Ovary (tissue), 10 donors: ENCODE measurements at places on chromosomes 7 and 10.

DNA sequence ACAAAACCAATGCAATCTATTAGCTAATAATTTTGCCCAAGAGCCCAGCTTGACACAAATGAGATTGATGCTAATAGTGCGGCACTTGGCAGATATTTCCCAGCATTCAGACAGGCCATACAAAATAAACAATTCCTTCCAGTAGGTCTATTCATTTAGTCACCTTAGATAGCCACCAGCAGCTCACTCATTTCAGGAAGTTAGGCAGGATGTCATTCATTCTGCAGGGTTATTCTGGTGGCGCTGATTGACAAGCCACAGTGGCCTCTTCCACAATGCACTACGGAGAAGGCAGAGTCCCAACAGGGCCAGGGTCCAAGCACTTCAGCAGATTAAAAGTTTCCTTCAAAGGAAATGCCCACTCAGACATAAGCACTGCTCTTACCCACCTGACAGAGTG, 55.8 kb downstream of the PIK3AP1 start:
- no peak for DNase-seq

- no peak for DNase-seq
These were observed 3.2 kb downstream of the PRAP1 start for GRCh38 chr10:133350283-133350949.

DNA sequence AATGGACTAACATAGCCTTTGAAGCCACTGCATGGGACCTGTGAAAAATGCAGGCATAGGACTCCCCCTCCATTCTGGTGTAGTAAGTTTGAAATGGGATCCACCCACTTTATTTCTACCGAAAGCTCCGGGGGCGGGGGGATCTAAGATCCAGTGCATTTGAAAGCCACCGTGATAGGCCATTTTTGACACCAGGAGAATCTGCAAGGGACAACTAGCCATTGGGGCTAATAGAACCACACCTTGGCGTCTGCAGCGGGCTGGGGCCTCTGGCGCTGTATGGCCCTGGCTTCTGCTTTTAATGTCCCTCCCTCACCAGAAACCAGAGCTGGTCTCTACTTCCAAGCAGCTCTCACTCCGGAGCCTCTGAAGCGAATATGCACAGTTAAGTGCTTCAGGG, 60.1 kb upstream of the GPR26 start:
- DNase-seq: no peak

- DNase-seq: no peak
These were observed 21.2 kb downstream of the ZNF680 start for GRCh38 chr7:64541438-64542359.

- peak; percentile 47 for DNase-seq
These were observed 28.3 kb downstream of the WDR86 start for GRCh38 chr7:151381348-151382078.

- no peak for DNase-seq
These were observed 255.4 kb downstream of the PRPF18 start for GRCh38 chr10:13842117-13842516.

DNA sequence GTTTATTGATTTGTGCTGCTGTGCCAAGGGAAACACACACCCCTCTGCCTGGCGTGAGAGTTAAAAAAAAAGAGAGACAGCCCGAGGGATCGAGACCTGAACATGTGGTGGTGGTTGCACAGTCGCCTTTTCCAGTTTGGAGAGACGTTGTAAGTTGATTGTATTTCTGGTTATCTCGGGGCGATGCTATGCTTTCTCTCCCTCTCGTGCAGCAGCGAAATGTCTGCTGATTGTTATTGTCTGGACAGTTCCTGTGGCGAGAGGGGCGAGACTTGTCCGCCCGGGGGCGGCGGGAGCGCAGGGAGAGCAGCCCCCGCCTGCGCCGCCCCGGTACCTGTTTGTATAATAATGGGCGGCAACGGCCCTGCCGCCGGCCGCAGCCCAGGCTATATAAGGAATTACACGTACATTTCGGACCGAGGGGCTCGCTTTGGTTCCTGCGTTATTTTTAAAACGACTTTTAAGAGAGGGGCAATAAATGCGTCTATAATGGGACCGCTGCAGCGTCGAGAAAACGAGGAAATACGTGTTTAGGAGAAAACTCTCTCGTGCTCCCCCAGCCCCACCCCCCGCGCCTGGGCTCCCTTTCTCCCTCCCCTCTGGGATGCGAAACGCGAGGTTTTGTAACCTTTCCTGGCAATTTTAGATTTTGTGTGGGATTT, 1.7 kb downstream of the ZEB1 start:
- peak; percentile 58 for DNase-seq

- no peak for DNase-seq
These were observed 83.1 kb downstream of the GRK5 start for GRCh38 chr10:119290301-119291048.

GRCh38 chr7:120941856-120942255, 8.7 kb upstream of the ING3 start:
- DNase-seq: no peak

GRCh38 chr7:26624839-26625238, 239.6 kb downstream of the SKAP2 start:
- DNase-seq: no peak

- no peak for DNase-seq
These were observed 379.1 kb downstream of the INHBA start for GRCh38 chr7:41323806-41324205.

DNA sequence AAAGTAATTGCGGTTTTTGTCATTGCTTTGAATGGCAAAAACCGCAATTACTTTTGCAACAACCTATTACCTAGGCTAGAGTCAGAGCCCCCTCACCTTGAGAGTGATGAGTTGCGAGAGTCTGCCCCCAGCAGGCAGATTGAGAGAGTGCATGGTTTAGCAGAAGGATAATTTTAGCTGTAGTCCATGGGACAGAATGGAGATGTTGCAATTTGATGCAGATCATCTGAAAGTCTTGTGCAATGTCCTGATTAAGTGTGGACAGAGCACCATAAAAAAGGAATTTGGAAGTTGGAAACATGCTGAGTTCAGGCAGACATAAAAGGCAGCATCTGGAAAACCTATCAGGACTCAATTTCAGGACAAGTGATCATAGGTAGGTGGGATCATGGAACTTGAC, 48.7 kb downstream of the GPR141 start:
- no peak for DNase-seq

GRCh38 chr7:77888998-77889397, 90.4 kb downstream of the PHTF2 start:
- no peak for DNase-seq

DNA sequence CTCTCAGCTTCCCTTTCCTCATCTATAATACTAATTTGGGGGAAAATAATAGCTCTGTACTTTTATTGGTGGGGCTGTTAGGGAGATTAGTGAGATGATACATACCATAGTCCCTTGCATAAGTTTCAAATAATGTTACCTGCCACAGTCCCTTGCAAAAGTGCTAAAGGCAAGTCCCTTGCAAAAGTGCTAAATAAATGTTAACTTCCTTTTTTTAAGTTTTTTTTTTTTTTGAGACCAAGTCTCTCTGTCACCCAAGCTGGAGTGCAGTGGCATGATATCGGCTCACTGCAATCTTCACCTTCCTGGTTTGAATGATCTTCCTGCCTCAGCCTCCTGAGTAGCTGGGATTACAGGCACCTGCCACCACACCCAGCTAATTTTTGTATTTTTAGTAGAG, 43.4 kb upstream of the SRGN start:
- DNase-seq: no peak

DNA sequence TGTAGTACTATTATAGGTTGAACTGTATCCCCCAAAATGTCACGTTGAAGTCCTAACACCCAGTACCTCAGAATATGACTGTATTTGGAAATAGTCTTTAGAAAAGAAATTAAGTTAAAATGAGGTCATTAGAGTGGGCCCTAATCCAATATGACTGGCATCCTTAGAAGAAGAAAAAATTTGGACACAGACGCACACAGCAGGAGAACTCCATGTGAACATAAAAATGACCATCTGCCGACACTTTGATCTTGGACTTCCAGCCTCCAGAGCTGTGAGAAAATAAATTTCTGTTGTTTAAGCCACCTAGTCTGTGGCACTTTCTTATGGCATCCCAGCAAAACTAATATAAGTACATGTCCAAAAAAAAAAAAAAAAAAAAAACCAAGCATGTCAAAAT, 225.8 kb downstream of the PARD3 start:
- no peak for DNase-seq

- no peak for DNase-seq
These were observed 45.8 kb downstream of the NRF1 start for GRCh38 chr7:129657363-129657762.

- peak; percentile 37 for DNase-seq
These were observed 41.8 kb upstream of the HYCC1 start for GRCh38 chr7:23055582-23056178.

DNA sequence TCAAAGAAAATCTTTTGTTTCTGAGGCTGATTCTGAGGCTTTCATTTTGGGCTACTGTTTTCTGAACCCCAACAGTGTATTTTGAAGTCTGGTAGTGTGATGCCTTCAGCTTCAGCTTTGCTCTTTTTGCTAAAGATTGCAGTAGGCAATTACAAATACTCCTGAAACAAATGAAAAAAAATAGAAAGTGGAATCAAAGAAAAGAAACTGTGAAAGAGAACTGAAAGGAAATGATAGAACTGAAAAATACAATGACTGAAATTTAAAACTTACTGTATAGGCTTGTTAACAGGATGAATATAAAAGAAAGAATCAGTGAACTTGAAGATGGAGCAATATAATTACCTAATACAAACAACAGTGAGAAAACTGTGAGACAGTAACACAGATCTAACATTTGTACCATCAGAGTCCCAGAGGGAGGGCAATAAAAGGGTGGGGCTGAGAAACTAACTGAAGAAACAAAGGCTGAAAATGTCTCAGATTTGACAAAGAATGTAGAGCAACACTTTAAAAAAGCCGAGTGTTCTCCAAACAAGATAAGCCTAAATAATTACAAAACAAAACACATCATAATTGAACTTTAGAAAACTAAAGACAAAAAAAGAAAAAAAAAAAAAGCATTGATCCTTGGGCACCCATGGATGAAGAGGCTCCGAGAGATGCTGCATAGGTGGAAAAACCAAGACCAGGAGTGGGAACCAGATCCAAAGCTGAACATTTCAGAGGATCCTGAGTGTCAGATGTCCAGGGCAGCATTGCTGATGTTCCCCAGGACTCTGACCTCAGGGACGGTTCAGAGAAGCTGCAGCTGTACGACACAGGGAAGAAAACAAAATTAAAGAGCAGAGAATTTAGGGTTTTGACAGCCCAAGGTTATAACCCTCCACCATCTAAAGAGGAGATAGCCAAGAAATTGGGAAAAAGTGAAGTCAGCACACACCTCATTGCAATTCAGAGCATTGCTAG, 223.2 kb upstream of the IGFBP3 start:
- no peak for DNase-seq

DNA sequence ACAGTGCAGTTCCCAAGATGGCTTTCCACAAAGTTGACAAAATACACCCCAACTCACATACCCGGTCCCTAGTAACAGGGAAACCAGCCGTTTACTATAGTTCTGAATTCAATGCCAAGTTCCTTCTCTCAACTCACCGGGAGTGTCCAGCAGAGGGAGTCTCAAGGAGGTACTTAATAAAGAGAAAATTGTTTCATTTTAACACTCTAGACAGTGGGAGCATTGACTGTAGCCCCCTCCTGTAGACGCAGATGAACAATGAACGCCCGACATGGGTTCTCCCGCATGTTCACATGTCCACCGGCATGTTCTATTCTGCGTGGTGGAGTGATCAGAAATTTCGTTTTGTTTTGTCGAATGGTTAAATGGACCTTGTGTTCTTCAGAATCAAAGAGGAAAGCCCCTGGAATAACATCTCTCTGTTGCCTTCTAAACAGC, 1.9 kb downstream of the HIPK2 start:
- peak; percentile 46 for DNase-seq

DNA sequence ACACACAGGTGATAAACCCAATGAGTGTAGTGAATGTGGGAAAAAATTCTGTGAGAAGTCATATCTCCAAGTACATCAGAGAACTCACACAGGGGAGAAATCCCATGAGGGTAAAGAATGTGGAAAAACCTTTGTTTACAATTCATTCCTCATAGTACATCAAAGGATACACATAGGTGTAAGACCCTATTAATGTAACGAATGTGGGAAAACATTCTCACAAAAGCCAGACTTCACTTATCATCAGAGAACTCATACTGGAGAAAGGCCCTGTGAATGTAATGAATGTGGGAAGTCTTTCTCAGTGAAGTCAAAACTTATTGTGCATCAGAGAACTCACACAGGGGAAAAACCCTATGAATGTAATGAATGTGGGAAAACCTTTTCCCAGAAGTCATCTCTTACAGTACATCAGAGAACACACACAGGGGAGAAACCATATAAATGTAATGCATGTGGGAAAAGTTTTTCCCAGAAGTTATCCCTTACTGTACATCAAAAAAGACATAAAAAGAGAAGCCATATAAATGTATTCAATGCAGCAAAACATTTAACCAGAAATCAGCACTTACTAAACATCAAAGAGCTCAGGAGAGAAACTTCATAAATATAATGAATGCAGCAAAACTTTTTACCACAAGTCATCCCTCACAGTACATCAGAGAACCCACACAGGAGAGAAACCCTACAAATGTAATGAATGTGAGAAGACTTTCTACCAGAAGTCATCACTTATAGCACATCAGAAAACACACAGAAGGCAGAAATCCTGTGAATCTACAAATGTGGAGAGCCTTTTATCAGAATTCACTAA, 49.8 kb downstream of the ZNF239 start:
- no peak for DNase-seq

DNA sequence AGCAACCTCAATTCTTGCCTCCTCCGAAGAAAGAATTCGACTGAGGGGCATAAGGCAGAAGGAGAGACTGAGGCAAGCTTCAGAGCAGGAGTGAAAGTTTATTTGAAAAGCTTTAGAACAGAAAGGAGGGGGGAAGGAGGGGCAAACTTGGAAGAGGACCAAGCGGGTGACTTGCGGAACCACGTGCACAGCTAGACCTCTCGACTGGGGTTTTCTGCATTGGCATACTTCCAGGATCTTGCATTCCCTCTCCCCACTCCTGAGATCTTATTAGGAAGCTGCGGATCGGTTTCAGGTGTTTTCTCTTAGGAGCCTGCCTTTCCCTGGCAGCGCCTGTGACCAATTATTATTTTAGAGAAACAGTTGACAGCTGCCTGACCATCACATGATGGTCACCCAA, 20.3 kb upstream of the CPXM2 start:
- no peak for DNase-seq

GRCh38 chr7:127251036-127251464, 1.7 kb downstream of the GRM8 start:
- DNase-seq: no peak

- DNase-seq: no peak
These were observed 119.3 kb upstream of the SEC61G start for GRCh38 chr7:54878339-54878738.

- peak; percentile 96 for DNase-seq
These were observed 13.5 kb downstream of the CRYGN start for GRCh38 chr7:151426441-151426903.

DNA sequence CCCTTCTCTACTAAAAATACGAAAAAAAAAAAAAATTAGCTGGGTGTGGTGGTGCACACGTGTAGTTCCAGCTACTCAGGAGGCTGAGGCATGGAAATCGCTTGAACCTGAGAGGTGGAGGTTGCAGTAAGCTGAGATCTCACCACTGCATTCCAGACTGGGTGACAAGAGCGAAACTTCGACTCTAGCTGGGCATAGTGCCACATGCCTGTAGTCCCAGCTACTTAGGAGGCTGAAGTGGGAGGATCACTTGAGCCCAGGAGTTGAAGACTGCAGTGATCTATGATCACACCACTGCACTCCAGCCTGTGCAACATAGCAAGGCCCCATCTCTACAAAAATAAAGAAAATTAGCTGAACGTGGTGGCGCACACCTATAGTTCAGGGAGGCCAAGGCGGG, 1.2 kb upstream of the SPACDR start:
- no peak for DNase-seq

- DNase-seq: no peak
These were observed 111.2 kb downstream of the OSBPL3 start for GRCh38 chr7:24868741-24869140.

- DNase-seq: no peak
These were observed 100.5 kb upstream of the NRP1 start for GRCh38 chr10:33434933-33435332.
